ENCODE measurements at places on chromosomes 4 and X.

DNA sequence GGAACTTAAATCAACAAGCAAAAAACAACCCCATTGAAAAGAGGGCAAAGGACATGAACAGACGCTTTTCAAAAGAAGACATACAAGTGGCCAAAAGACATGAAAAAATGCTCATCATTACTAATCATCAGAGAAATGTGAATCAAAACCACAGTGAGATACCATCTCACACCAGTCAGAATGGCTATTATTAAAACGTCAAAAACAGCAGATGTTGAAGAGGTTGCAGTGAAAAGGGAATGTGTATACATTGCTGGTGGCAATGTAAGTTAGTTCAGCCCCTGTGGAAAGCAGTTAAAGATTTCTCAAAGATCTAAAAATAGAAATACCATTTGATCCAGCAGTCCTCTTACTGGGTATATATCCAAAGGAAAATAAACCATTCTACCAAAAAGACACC is 22.6 kb downstream of the RTL9 start:
- DNase-seq, result no peak

- no peak for DNase-seq
Measured at GRCh38 chr4:169142906-169143305, 127.8 kb downstream of the SH3RF1 start.

DNA sequence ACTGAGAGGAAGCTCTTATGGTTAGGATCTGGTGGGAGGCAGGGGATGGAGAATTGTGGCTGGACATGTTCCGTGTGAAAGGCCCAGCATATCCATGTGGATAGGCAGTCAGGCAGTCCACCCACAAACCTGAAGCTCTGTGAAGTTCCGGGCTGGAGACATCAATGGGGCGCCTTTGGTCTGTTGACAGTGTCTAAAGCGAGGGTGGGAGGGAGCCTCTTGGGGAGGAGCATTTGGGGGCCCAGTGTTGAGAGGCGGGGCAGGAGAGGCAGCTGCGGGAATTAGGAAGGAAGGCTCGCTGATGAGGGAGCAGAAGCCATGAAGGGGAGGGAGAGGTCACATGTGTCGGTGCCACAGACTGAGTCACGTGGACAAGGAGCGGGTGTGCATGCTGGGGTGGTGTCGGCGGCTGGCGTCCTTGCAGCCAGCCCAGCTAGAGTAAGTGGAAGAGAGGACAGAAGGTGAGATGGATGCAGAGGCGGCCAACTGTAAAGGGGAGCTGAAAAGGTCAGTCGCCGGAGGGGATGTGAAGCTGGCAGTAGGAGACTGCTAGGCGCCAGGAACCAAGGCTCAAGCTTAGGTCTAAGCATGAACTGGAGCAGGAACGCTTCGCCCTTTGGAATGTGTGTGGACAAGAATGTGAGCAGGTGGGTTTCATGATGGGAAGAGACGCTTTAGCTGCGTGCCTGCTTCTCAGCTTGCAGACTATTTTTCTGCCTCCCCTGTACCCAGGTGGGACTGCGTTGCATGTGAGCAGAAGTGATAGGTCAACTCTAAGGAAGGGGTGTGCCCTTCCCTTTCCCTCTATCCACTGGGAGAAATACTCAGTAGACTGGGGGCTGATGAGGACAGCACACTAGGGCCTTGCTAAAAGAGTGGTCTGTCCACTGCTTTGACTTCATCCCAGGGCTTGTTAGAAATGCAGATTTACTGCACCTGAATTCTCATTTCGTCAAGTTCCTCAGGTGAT is 44.0 kb upstream of the TLR2 start:
- no peak for DNase-seq

- DNase-seq, result no peak
Measured at GRCh38 chr4:10192331-10192730, 75.7 kb upstream of the WDR1 start.

DNA sequence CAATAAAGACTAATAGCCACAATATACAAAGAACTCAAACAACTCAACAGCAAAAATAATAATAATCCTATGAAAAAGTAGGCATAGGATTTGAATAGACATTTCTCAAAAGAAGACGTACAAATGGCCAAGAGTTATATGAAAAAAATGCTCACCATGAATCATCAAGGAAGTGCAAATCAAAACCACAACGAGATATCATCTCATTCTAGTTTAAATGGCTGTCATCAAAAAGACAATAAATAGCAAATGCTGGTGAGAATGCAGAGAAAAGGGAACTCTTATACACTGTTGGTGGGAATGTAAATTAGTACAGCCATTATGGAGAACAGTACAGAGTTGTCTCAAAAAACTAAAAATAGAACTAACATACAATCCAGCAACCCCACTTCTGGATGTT is 18.8 kb downstream of the TLR6 start:
- no peak for DNase-seq

- no peak for DNase-seq
Measured at GRCh38 chr4:155377276-155377675, 511 bp upstream of the MAP9 start.

DNA sequence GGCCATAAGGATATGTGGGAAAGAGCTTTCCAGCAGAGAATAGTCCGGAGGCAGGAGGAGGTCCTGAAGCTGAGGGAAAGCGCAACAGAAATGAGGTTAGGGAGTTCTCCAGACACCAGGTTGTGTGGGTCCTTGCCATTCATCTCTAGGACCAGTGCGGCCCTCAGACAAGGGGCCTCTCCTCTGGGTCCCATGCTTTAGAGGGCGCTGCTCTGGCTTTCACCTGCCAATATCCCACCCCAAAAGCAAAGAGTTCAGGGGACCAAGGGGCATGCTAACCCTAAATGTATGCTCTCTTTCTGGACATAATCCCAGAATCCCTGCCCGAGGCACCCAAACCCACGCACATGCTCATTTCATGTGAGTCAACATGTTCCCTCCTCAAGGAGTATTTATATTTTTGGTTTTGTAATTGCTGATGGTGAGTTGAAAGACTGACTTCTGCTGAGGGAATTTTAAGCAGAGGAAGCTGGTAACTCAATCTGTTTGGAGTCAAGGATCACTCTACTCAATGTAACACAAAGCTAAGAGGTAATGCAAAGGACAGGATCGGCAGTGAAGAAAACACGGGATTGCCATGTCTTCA is 14.8 kb downstream of the RPL34 start:
- no peak for DNase-seq

GRCh38 chrX:7062276-7062675 is 85.2 kb upstream of the STS start:
- no peak for DNase-seq

DNA sequence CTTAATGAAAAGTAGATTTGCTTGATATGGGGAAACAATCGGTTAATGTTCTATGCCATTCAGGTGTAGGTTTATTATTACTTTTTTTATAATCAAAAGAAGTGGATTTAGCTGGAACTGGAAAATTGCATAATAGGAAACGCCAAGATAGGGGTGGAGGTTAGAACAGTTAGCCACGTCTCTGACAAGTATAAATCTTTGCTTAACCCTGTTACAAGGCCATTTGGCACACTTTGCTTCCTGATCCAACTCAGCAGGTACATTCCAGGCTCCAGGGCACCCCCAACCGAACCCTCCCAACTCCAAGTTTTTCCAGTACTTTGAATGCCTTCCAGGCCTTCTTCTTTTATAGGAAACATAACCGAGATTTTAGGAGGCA is 50.6 kb upstream of the ACSL4 start:
- no peak for DNase-seq

GRCh38 chr4:38867478-38868058 is at the start of gene FAM114A1:
TSS of gene FAM114A1 (plus strand) at chr4:38867806. CDS start at chr4:38878079, 10,273 bp downstream.
- DNase-seq, result no peak

- DNase-seq, result no peak
Measured at GRCh38 chr4:95572304-95572991, 23.7 kb upstream of the UNC5C start.

GRCh38 chr4:147760695-147761094 is 28.8 kb downstream of the ARHGAP10 start:
- DNase-seq, result no peak

DNA sequence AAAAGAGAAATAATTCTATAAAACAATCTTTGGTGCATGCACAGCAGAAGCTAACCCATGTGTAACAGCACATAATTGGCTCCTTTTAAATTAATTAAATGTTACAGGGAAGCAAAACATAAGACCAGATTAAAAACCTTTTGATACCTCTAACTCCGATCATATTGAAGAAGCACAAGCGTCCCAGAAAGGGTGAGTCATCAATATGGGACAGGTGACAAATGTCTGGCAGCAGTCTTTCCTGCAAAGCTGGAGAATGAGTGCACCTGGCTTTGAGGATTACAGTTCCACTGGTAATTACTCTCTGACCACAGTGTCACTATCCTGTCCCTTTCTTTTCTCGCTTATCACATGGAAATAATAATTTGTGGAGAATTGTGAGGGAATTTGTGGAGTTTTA is 94.6 kb downstream of the FAM9B start:
- no peak for DNase-seq

DNA sequence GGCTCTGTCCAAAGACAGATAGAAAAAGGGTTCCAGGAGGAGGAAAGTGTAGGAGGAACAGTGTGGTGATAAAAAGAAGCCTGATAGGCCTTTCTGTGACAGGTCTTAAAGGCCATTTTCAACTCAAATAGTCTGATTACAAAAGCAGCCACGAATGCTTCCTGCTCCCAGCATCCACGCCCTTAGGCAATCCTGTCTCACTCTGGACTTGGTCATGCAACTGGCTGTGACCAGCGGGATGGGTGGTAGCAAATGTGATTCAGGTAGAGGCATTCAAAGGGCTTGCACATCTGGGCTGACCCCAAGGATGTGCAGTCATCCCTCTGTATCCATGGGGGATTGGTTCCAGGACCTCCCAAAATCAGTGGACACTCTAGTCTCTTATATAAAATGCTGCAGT is 14.4 kb upstream of the SEPSECS start:
- DNase-seq, result no peak

GRCh38 chr4:152894673-152895072 is 41.5 kb upstream of the FHDC1 start:
- no peak for DNase-seq

DNA sequence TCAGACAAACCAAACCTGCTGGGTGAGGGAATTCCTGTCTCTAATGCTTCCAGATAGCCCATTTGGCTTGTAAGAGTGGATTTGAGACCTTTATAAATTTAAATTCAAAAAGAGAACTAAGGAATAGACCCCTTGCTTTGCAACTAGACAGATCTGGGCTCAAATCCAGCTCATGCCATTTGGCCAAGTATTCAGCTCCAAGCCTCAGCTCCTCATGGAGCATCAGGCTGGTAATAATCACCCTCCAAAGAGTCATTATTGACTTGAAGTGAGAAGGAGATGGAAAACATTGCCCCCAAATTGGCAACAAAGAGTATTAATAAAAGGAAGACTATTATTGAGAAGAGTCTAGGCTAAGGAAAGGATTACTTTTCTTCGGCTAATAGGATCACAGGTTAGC is 134.7 kb downstream of the PDE5A start:
- no peak for DNase-seq

DNA sequence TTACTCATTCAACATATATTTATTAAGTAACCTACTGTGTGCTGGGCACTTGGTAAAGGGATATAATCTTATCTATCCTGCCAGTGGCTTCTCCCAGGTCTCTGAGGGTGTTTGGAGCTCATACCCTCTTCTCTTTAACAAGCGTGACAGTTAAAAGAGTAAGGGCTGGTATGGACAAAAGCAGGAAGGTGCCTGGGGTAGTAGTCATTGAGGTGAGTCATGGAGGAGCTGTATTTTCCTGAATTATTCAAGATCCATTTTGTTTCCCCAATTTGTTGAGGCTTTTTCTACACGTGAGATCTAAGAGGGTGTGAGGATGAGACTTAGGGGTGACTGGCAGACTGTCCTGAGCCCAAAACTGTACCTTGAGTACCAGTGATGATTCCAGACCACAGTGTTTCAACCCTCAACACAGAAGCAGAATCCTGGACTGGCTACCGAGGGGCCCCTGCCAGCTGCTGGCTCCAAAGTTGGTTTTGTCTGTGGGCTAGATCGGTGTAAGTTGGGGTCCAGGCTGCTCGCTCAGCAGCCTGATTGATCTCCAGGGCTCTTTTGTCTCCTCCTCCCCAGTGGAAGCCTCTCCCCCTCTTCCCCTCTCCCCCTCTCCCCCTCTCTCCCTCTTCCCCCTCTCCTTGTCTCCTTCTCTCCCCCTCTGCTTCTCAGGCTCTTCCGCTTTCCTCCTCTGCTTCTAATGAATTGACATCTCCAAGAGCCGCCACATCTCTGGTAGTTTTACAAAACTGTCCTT is at the start of gene DRP2:
Gene DRP2 (plus strand): TSS at position 671 of the 748 bp plus-strand sequence. CDS start 11,862 bp downstream, outside the sequence.
- DNase-seq, result no peak

- no peak for DNase-seq
Measured at GRCh38 chrX:71159335-71159734, 14.7 kb downstream of the NLGN3 start.

- DNase-seq, result no peak
Measured at GRCh38 chr4:149493492-149493891, 322.2 kb downstream of the IQCM start.

DNA sequence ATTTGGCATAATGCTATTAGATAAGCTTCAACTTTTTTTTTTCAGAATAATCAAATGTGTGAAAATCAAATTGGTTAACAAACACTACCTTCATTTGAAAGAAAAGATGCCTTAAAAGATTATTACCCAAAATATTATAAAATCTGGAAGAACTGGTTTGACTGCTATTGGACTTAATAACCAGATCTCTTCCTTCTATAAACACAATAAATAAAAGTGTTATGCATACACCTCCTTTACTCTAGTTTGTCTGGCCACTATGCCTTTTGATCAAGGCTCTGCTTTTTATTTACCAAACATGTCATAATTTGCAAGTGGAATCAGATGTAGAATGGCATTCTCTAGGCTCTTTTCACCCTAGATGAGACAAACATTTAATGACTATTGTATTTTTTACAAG is 897.3 kb upstream of the EPHA5 start:
- DNase-seq, result no peak

DNA sequence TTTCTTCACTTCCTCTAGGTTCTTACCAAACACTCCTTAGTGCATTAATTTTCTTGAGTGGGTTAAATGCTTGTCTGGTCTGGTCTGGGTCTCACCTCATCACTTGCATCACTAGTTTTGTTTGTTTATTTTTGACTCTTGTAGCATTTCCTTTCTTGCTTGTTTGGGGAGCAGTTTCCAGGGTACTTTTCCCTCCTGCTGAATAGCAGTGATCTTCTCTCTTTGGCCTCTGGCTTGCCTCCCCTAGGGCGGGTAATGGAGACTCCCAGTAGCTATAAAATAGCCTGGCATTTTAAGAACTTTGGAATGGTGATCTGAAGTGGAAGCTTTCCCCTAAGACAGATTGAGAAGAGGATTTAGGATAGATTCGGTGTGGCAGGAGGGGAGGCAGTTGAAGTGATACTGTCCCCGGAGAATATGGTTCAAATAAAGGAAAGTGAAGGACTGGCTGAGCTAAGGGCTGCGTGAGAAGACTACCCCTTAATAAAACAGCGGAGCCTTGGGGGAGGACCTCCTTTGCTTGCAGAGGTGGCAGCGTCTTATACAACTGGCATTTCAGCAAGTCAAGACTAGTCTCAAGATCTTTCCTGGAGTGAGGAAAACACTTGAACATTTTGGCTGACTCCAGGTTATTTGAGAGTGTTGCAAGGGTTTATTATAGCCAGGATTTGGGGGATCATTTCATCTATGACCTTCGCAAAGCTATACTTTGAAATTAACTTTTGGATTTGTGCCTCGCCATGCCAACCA is 190.6 kb downstream of the FRAS1 start:
- no peak for DNase-seq

GRCh38 chr4:140612357-140612756 is 43.6 kb upstream of the UCP1 start:
- DNase-seq, result no peak

- no peak for DNase-seq
Measured at GRCh38 chr4:115851918-115852766, 738.7 kb upstream of the NDST4 start.
